ENCODE measurements at places on chromosomes 3 and 15.
A peak's percentile ranks its signal among the peaks of the same experiment; 100 is the strongest.

DNA sequence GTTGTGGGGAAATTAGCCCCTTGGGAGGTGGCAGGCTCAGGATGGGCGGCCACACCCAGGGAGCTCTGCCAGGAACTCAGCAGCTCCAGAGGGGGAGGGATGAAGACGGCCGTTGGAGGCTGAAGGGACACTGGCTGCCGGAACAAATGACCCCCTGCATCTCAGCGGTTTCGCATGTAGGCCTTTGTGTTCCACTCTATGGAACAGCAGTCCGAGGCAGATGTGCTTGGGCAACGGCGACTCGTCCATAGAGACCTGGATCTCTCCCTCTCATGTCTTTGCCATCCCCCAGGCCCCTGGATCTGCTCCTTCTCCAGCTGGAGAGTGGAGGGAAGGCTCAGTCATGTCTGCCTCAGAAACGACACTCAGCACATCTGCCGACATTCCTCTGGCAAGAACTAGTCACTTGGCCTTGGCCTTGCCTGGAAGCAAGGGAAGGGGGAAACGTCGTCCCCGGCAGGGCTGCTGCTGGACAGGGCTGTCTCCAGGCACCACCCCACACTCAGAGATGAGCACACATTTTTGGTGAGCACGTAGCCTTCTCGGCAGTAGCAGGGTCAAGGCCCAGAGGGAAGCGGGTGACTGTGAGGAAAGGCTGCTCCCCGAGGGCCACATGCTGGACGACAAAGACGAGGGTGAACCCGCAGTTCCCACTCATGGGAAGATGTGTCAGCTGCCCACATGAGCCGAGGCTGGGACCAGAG is 83.8 kb downstream of the ASB7 start:
- DNase-seq = peak; percentile 17

- no peak for DNase-seq
Observed at GRCh38 chr15:41584636-41585126, 25.7 kb downstream of the TYRO3 start.

DNA sequence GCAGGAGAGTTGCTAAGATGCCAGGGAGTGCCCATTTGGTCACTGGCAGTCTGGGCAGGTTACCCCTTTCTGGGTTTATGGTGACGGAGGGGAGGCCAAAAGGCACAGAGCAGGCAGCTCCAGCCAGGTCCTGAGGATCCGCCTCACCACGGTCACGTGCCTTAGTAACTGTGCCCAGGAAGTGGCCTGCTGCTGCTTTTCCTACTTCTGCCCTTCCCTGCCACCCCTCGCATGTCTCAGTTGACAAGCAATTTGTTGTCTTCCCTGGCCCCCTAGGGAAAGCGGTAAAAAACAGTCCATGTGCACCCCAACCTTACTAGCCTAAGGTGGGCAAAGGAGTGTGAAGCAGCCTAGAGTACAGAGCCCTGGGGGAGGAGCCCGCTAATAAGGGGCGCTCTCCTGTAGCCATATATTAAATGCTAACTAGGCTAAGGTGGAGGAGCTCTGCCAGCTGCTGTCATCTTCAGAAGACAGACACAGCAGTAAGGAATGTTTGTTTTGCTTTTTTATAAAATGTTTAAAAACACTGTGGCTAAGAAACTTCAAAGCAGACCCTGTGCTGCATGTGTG is 9.1 kb upstream of the LIPH start:
- DNase-seq = no peak

- DNase-seq = no peak
Observed at GRCh38 chr3:37628711-37629301, 232.9 kb upstream of the CTDSPL start.

- peak; percentile 5 for DNase-seq
Observed at GRCh38 chr3:58361866-58362265, 29.2 kb downstream of the PXK start.

GRCh38 chr3:100753846-100754245 is 44.6 kb downstream of the TFG start:
- no peak for DNase-seq

GRCh38 chr3:168570404-168571155 is 474.9 kb upstream of the GOLIM4 start:
- DNase-seq = no peak

GRCh38 chr15:50109076-50109987 is 9.7 kb downstream of the ATP8B4 start:
- no peak for DNase-seq

DNA sequence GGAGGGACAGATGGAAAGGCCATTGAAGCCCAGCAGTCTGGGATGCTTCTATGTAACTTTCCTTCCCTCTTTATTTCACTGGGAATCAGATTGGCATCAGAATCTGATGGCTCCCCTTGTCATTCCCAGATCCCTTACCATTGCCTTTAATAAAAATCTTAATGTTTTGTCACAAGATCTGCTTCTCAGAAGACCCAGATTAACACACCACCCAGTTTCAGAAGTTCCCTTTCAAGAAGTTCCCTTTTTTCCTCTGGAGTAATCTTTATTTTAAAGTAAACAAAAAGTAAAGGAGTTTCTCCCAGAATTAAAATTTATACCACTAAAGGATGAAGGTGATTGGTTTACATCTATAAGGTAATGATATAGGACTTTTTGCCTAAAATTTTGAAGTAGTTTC is 76.4 kb downstream of the UBR1 start:
- DNase-seq = no peak

GRCh38 chr15:28998511-28998910 is 112.7 kb downstream of the APBA2 start:
- DNase-seq = no peak

GRCh38 chr15:39030291-39031070 is 465.9 kb upstream of the RASGRP1 start:
- no peak for DNase-seq

GRCh38 chr3:193594946-193595689 is 2.1 kb downstream of the OPA1 start:
- no peak for DNase-seq

DNA sequence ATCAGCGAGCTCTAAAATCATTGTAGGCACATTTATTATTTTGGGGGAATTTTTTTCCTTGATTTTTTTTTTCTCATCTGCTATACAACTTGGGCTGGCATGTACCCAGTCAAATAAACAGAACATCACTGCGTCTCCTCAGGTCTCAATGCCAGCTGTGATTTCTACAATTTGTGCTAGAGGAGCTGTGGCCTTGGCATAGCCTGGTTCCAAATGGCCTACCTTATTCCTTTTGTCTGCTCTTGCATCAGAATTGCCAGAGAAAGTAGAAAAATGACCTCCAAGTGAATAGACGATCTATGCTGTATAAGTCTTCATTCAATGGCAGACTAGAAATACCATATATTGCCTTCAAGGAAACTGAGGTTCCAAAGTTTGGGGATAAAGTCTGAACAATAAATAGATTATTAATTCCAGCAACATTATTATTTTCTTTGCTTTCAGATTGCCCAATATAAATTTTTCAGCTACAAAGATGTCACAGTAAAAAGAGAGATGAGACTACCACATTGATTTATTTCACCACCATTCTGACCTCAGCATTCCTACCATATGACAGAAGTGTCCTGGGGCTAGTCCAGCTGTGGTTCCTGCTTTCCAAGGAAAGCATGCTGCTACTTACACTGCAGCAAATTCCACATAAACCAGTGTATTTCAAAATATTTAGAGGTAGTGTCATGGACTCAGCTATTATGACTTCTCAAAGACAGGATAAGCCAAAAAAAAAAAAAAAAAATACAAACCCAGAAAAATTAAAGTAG is 493.9 kb upstream of the ZNF385D start:
- no peak for DNase-seq

- DNase-seq = no peak
Observed at GRCh38 chr3:52892625-52893311, 4.6 kb downstream of the STIMATE start.

- DNase-seq = no peak
Observed at GRCh38 chr3:97763586-97764406, 762 bp upstream of the ARL6 start.

DNA sequence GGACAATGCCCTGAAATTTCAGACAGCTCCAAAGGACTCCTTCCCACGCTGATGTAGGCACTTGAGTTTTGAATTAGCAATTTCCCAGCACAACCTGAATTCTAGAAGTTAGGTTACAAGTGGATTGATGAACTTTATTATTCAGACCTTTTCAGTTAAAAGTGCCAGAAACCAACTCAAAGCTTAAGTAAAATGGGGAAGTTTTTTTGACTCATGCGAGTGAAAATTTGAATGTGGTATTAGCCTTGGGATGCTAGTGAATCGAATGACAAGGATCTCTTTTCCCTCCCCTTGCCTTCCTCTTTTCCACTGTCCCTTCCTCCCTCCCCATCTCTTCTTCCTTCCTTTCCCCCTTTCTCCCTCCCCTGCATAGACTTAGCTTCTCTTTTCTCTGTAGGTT is 295.1 kb upstream of the PROK2 start:
- no peak for DNase-seq

- no peak for DNase-seq
Observed at GRCh38 chr3:38030126-38031021, 932 bp upstream of the PLCD1 start.

GRCh38 chr3:116863822-116864589 is 154.4 kb downstream of the TUSC7 start:
- peak; percentile 35 for DNase-seq

GRCh38 chr3:172536993-172537419 is 13.8 kb upstream of the TNFSF10 start:
- DNase-seq = no peak

DNA sequence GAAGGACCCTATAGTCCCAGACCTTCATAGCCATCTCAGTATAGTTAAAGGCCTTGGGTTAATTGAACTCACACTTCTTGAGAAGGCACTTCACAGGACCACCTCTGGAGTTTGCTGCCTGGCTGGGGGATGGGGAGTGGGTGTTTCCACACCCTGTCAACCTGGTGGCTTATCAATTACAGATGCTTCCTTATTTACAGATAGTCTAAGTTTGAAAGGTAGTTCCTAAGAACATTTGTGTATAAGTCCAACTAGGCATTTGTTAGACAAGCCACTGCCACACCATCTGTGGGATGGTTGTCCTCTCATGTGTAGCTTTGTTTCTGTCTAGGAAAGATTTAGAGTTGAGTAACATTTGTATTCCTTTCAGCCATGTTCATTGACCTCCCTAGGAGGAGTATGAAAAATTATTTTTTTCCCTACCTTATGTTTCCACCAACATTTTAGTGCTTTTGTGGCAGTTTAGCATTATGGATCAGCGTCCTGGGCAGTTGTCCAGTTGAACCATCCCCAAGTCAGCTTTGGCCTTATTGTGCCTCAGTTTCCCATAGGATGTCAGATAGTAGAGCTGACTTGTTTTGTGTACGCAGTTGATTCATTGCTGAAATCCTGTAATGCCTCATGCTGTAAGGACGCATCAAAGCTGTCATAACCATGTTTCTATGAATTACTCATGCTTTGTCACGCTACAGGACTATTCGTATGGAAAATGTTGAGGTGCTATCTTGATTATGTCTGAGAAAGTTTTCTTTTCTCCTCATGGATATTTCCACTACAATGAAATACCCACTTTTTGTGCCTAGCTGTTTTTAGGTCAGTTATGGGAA is 21.2 kb upstream of the SIAH2 start:
- DNase-seq = no peak

- no peak for DNase-seq
Observed at GRCh38 chr15:62822228-62822627, 220.3 kb upstream of the TPM1 start.

Data from NCI-H526 treated with DMSO at 0.1 percent for 48 hours (cell line).